Endothelial cell of umbilical vein (primary cell): ENCODE measurements at places on chromosomes 7 and 10. TPM values are rescaled to one million over a fixed set of nuclear protein-coding genes. Genes with fewer than 3 reads are reported as not detected.

Gene CRTAC1
- 0.72 and 3.0 TPM in 2 replicates for total RNA-seq

Gene HOXA5
- 18.8 and 21.4 TPM in 2 replicates for total RNA-seq

Gene BTBD16
- 0.78 TPM in 1 of 2 replicates, not detected in the other for total RNA-seq

Gene FBXL13
- total RNA-seq = 4.6 and 5.2 TPM in 2 replicates

Gene LDB1
- total RNA-seq = 65.7 and 67.7 TPM in 2 replicates
